ENCODE measurements at places on chromosomes 6 and 20.
A peak's percentile ranks its signal among the peaks of the same experiment; 100 is the strongest.

DNA sequence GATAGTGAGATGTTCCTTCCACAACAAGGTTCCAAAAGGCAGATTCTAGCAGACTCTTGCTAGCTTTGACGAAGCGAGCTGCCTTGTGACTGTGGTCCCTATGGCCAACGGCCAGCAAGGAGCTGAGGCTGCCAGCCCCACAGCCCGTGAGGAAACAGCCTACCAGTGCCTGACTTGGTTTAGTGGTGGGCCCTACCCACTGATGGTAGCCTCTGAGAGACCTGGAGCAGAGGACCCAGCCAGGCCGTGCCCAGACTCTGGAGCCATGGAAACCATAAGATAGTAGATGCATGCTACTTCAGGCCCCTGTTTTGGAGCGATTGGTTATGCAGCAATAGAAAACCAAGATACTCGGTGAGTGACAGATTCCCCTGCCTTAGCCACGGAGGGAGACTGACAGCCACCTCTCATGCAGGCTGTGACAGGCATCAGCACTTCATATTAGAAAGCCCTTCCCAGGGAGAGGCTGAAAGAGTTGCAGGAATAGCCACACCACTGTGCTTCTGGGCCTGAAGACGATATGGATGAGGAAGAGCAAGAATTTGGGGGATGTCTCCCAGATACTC lies 19.2 kb downstream of the PSMG4 start:
- DNase-seq: no peak

DNA sequence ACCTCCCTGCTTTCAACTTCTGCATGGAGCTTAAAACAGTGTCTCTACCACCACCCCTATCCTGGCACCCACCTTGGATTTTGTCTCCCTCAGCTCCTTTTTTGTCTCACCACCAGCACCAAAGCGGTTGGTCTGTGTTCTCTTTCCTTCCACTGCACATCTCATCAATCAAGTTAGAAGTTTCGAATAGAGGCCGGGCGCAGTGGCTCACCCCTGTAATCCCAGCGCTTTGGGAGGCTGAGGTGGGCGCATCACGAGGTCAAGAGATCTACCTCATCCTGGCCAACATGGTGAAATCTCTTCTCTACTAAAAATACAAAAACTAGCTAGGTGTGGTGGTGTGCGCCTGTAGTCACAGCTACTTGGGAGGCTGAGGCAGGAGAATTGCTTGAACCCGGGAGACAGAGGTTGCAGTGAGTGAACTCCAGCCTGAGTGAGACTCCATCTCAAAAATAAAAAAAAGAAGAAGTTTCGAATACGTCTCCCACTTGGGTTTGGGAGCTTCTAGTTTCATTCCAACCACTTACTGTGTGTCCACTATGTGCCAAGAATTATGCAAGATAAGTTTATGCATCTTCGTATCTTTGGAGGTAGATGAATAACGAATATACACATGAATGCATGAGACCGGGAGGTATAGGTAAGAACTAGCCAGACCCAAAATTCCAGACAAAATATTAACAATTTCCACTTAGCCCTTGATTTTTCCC lies 5.9 kb downstream of the PCED1A start:
- no peak for DNase-seq

- no peak for DNase-seq
Measured at GRCh38 chr6:148263010-148263409, 79.6 kb upstream of the SASH1 start.

GRCh38 chr20:9427430-9428291 lies 86.7 kb upstream of the LAMP5 start:
- peak; percentile 64 for DNase-seq

- no peak for DNase-seq
Measured at GRCh38 chr20:21219686-21220085, 83.4 kb upstream of the XRN2 start.

GRCh38 chr6:167667204-167668018 lies 159.3 kb upstream of the AFDN start:
- DNase-seq: no peak

- no peak for DNase-seq
Measured at GRCh38 chr6:168313431-168314011, 6.1 kb downstream of the DACT2 start.

GRCh38 chr20:1633535-1633934 lies 13.7 kb upstream of the SIRPB1 start:
- DNase-seq: no peak

DNA sequence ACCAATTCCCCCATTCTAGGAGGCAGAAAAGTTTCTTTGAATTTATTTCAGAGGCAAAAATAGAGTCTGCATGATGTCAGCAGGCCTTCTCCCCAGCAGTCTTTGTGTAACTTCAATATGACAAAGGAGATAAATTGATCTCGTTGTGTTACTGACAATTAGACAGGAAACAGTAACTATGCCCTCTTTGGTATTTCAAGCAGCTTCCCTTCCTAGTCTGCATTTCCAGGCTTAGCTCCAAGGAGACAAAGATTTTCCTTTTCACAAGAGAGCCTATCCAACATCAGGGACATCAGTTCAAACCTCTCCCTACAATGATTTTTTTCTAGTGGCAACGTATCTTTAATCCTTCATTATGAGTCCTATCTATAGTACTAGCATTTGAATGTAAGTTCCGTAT lies 245.9 kb upstream of the HSF2 start:
- DNase-seq: no peak

Data from fibroblast of skin of right quadriceps (primary cell).